ENCODE measurements at places on chromosomes 16 and 17. TPM values are rescaled to one million over a fixed set of nuclear protein-coding genes. Genes with fewer than 3 reads are reported as not detected.

DNA sequence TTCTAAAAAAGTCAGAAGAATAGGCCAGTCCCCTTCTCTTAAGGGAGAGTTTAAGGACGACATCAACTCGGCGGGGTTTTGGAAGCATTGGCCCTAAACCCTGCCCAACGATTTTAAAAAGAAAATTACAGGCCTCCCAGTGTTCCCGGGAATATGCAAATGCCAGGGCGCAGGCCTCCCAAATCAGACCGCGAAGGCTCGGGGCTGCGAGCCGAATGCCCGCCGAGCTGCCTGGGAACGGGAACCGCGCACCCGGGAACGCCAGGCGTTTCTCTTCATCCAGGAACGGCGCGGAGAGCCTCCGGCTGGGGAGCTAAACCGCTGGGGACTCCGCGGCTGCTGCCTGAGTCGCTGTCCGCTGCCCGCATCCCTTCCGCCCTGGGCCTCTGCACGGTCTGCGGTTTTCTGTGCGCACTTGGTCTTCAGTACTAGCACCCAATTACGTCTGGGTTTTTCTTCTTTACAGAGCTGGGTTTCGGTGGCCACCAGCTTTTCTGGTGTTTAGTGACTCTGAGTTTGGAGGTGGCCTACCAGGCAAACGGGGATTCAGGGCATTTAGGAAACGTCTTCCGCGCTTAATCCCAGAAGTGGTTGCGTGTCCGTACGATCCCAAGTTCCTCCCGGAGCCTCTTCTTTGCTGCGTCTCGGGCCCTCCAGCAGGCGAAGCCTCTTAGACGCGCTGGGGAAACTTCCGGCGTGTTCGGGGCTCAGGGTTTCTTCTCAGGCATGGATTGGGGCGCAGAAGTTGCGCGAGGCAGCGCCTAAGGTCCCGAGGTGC lies 5.7 kb downstream of the IRX5 start:
- no peak for DNase-seq

- DNase-seq, result no peak
Measured at GRCh38 chr17:8741771-8742170, 2.9 kb downstream of the CCDC42 start.

DNA sequence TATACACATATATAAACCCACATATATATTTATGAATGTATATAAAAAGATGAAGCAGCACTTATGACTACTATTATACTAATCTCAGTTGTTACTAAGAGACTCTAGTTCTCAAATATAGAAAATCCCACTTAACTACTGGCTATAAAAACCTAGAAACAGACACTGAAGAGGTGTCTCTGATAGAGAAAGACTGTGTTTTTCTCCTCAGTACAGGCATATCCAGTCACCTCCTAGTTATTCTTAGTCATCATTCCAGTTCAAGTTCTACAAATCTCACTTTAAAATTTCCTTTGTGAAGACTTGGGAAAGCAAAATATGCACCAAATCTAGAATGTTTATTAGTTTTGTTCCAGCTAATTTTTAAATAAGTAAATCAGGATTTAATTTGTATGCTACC lies 93.9 kb downstream of the STH start:
- no peak for DNase-seq

DNA sequence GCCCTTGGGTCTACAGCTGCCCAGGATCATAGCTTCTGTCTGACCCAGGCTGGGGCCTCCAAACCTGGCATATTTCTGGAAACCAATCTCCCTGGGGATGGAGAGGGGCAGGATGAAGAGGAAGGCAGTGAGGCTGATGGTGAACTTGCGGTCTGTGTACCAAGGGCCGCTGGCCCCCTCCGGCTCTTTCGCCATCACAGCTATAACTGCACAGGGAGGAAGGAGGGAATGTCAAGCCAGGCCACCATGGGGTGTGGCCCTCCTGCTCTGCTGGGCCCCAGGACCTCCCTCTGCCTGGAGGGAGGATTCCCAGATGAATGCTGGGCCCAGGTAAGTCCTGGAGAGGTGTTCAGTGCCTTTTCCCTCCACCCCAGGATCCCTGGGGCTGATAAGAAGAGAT lies 6.3 kb downstream of the SLC38A7 start:
- DNase-seq, result no peak

DNA sequence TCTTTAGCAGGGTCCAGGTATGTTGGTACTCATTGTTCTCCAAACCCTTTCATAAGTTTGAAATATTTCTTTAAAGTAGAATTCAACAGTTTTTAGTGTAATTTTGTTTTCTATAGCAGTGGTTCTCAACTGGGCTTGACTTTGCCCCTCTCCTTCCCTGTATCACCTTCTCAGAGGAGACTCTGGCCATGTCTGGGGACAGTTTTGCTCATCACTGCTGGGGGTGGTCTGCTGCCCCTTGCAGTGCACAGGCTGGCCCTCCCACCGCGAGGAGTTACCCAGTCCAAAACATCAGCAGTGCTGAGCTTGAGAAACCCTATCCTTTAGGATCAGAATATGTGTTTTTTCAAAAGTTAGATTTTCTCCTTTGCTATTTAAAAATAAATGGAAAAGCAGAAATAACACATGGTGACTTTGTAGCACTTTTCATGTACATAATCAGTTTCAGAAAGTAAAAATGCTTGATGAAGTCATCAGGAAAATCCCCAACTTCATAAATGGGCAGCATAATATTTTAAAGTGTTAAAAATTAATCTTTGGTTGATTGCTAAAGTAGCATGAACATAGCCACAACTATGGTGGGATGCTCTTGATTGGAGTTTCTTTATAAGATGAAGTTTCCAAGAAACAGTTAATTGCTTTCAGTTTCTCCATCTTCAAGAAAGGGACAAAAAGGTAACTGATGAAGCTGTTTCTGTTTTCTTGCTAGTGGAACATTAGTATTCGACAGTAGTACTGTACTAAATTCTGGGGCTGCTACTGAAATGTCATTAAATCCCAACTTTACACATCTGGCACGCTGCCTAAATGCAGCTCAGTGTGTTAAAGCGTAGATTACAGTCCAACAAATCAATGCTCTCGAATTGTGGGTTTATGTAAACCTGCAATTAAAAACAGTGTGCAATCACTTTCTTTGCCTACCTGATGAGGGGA lies 70.3 kb downstream of the NETO2 start:
- no peak for DNase-seq

DNA sequence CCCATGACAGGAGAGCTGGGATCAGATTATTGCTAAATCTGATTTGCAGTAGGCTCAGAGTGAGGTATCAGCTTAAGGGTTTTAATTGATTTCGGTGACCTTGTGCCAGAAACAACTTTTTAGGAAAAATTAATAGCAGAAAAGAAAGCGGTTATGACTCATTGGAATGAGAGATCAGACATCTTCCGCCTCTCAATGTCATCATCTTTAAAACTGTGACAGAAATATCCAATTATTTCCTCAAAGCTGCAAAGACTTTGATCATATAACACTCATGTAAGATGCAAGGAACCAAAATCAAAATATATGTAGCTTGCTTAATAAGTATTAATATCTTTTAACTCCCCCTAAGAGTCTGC lies 190.1 kb upstream of the FOXF1 start:
- DNase-seq, result no peak

DNA sequence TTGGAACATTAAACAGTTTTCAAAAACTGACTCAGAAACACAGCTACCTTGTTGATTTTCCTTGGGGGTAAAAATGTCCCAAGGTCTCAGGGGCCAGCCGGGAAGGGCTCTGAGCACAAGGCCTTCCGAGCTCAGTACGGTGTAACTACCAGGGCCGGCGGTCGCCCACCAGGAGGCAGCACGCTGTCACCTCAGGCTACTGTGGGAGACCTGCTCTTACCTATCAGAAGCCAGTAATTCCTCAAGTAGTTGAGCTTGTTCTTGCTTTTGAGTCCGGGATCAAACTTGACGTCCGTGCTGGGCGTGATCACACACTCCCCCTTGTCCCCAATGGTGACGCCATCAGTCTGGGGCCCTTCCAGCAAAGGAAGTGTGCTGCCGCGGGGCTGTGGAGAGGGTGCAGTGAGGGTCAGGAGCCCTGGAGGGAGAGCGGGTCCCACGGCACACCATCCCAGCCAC lies 43.4 kb upstream of the ICAM2 start:
- peak; percentile 62 for DNase-seq

DNA sequence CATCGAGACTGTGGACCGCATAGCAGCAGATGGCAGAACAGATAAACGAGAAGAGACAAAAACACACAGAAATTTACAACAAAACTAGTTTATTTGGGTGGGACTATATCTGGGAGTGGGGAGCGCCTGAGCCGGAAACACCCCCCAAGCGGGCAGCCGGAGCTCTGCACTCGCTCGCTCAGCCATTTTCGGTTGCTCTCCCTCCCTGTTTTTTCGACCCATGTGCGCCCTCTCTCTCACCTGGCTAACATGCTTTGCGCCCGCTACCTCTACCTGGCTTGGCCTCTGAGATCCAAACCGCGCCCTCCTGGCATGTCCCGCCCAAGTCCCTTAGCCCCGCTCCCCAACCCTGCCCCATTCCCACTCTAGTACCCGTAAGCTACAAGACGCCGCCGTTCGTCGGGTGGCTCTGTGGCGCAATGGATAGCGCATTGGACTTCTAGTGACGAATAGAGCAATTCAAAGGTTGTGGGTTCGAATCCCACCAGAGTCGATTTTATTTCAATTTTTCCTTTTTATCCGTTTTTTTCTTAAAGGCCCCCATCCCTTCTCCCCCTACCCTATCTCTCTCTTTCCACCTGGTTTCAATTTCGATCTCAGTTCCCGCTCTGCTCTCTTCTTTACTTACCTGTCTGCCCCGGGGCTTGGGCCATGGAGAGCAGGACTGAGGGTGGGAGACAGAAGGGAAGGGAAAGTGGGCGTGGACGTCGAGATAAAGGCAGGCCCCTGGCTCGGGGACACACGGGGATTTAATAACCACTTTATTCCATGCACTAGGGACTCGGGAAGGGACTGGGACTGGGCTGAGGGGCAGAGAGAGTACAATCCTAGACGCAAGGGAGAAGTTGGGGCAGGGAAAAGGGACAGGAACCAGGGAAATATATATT lies 2.4 kb upstream of the ALOXE3 start:
- DNase-seq, result peak; percentile 61

- DNase-seq, result peak; percentile 51
Measured at GRCh38 chr17:49434821-49435670, 20.4 kb upstream of the PHB1 start.

DNA sequence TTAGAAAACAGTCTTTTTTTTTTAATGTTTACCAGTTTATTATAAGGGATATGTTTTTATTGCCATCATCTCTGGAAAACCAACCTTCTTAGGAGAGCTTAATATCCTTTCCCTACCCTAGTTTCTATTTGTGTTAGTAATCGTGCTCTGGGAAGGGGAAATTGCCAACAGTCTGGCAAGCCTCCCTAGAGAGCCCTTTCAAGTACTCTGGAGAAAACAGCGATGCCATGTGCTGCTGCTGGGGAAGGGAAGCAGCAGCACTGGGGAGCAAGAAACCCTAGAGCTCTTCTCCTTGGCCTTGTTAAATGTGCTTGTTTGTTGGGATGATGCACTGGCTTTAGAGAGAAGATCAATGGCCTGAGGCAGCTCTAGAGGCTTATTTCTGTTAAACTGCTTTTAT lies 10.3 kb downstream of the RETREG3 start:
- no peak for DNase-seq

DNA sequence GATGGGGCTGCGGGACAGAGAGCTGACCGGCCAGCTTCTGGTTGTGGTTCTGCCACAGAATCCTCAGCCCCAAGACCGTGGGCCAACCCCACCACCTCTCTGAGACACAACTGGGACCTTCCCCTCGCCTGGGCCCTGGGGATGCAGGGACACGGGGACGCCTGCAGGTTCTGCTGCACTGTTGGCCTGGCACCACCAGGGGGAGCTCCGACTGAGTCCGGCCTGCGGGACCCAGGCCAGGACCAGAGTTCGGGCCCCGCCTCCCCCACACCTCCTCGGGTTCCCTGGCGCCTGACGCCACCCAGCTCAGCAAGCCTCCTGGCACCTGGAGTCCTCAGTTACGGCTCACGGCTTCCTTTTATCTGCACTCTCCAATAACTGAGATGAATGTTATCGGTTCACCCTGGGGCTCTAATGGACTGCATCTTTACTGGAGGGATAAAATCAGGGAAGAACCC lies 27.3 kb downstream of the TBC1D16 start:
- DNase-seq, result peak; percentile 79

DNA sequence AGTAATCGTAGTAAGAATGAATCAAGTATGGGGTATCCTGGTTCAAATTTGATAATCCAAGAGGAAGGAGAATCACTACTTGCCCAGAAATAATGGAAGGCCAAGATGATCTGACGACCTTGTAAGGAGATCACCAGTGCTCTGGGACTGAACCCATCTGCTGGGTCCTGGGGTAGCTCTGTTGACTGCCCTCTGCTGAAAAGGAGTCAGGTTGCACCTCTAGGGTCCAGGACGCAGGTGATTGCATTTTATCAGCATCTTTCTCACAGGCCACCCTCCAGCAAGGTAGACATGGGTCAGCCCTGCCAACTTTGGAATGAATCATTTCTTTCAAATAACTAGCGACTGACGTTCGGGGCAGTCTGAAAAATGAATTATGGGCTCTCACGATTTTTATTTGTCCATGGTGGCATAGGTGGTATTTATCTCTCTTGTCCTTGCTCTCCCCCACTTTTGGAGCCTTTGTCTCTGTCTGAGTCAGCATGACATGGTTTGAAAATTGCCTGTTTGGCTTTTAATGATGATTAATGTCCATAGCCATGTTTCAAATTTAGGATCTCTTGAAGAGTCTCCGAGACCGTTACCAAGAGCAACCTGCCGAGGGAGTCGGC lies 163.7 kb downstream of the MSI2 start:
- no peak for DNase-seq

GRCh38 chr17:49783071-49783715 lies 5.3 kb upstream of the KAT7 start:
- DNase-seq, result no peak

- no peak for DNase-seq
Measured at GRCh38 chr16:86388976-86389375, 121.4 kb upstream of the FOXF1 start.

GRCh38 chr17:50963139-50963538 lies 97.0 kb upstream of the TOB1 start:
- DNase-seq, result no peak

CACNA1H gene
- 3.6 TPM for total RNA-seq

PLA2G10 gene
- total RNA-seq, result not detected

FSCN2 gene
- 0.33 TPM for total RNA-seq

TNRC6C gene
- 41.8 TPM for total RNA-seq

HS3ST2 gene
- total RNA-seq, result not detected

TLE7 gene
- not detected for total RNA-seq

GLTPD2 gene
- not detected for total RNA-seq

ODAD4 gene
- total RNA-seq, result 0.42 TPM

NLRP1 gene
- 82.5 TPM for total RNA-seq
